ENCODE measurements at places on chromosomes 6 and 20. TPM values are rescaled to one million over a fixed set of nuclear protein-coding genes. Genes with fewer than 3 reads are reported as not detected.

- no peaks in the 10 kb centered on the region for H3K36me3 ChIP-seq
- no peaks in the 10 kb centered on the region for H3K4me1 ChIP-seq
- DNase-seq: no peak
- H3K4me3 ChIP-seq: no peak overlapping the region
- H3K27ac ChIP-seq: no peak overlapping the region
- no peaks in the 10 kb centered on the region for H3K27me3 ChIP-seq
These were observed 8.8 kb upstream of the RREB1 start for GRCh38 chr6:7098993-7099392.

DNA sequence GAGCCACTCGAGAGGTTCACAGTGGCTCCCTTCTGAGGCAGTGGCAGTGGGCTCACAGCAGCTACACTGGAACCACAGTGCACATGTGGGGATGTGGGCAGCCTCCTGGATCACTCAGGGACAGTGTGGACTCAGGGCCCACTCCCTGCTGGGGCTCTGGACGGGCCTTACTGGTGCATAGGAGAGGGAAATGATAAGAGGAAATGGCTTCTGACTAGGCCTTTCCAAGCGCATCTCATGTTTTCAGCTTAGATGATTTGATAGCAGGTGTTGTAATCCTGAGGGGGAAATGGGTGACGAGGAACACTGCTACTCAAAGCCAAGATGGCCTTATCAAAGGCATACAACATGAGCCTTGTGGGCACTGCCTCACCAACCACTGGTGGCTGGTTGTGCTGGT is 44.0 kb downstream of the PANK2 start:
- H3K27ac ChIP-seq: no peak overlapping the region
- H3K36me3 ChIP-seq: no peaks in the 10 kb centered on the region
- DNase-seq: no peak
- H3K4me3 ChIP-seq: no peak overlapping the region

Gene SNAI1
- total RNA-seq: 0.78 TPM

Gene KCNQ5
- 1.0 TPM for total RNA-seq

GRCh38 chr20:19849341-19850197 is 91.5 kb downstream of the RIN2 start:
- H3K27me3 ChIP-seq: no peaks in the 10 kb centered on the region
- no peaks in the 10 kb centered on the region for H3K4me1 ChIP-seq
- no peak overlapping the region for H3K27ac ChIP-seq

- no peaks in the 10 kb centered on the region for H3K27me3 ChIP-seq
- no peaks in the 10 kb centered on the region for H3K4me1 ChIP-seq
- peak; percentile 26 for DNase-seq
These were observed 108.5 kb upstream of the KCNK16 start for GRCh38 chr6:39430871-39431523.

- no peak overlapping the region for H3K4me3 ChIP-seq
These were observed 134.3 kb downstream of the ISM1 start for GRCh38 chr20:13355411-13355810.

GRCh38 chr6:34423254-34423653 is 2.6 kb downstream of the RPS10 start:
- H3K36me3 ChIP-seq: peaks cover 7% of the 10 kb centered on the region
- peaks cover 21% of the 10 kb centered on the region for H3K4me1 ChIP-seq

Gene SLC13A3
- 6.3 TPM for total RNA-seq

Gene ARG1
- not detected for total RNA-seq

Gene IL17F
- not detected for total RNA-seq

GRCh38 chr6:122996794-122997505 is 915 bp downstream of the CLVS2 start:
- H3K36me3 ChIP-seq: no peaks in the 10 kb centered on the region
- peaks cover 6% of the 10 kb centered on the region for H3K27me3 ChIP-seq
- peaks cover 13% of the 10 kb centered on the region for H3K4me1 ChIP-seq
